ENCODE measurements at places on chromosomes 13 and 19.

GRCh38 chr19:50328224-50328872 lies 829 bp downstream of the KCNC3 start:
- no peak for DNase-seq

DNA sequence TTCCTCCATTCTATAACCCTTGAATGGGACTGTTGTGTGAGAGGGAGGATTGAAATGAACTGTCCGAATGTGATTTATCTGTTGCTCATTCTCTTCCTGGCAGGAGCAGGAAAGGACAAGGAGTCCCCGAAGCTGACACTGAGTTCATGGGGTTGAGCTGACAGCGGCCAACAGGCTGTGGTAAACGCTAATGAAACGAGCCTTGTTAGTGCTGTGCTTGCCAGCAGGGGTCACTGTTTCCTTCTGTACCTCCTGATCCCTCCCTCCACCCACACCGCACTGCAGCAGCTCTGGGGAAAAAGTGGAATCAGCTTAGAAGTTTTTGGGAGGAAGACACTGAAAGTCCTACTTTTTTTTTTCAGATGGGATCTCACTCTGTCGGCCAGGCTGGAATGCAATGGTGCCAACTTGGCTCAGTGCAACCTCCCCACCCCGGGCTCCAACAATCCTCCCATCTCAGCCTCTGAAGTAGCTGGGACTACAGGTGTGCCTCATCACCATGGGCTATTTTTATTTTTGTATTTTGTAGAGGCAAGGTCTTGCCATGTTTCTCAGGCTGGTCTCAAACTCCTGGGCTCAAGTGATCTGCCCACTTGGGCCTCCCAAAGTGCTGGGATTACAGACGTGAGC lies 6.7 kb upstream of the ZNF761 start:
- peak; percentile 26 for DNase-seq

DNA sequence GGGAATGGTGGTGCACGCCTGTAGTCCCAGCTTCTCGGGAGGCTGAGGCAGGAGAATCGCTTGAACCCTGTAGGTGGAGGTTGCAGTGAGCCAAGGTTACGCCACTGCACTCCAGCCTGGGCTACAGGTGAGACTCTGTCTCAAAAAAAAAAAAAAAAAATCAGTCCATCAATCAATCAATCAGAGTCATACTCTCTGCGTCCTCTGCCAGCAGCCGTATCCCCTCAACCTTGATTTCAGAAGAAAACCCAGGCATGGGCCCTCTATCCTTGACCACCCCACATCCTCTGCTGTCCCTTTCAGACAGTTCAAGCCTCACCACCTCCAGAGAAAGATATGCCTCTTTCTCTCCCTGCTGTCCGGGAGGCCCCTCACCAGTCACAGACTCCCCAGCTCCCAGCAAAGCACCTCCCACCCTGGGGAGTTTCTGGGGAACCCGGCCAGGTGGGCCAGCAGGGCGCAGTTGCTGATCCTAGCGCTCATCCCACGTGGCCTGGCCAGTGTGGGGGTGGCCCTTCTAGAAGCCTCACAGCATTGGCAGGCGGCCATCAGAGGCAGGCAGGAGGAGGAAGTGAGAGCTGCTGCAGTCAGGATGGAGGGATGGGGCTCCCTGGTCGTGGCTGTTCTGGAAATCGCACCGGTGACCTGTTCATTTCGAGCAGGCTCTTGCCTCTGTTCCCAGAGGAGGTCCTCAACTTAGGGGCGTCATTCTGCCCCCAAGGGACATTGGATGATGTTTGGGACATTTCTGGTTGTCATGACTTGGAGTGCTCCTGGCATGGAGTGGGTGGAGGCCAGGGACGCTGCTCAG lies 10.2 kb upstream of the JSRP1 start:
- no peak for DNase-seq

DNA sequence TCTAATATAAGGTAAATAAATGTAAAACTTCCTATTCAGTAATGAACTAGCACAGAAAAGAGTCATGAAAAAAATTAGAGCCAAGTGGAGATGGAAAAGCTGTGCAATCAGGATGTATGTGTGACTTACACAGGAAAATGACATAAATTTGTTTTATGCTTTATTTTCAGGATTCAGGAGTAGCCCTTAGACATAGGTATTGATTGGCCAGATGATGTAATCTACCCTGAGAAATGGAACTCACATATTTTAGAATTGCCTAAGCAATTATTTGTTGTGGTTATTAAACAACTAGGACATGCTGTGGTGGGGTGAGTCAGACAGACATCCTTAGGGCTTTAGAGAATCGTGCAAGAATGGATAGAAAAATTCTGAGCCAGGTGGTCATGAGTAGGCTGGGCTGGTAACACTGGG lies 110.6 kb downstream of the PCDH9 start:
- no peak for DNase-seq

GRCh38 chr19:47494729-47495128 lies 10.7 kb upstream of the KPTN start:
- DNase-seq = no peak

DNA sequence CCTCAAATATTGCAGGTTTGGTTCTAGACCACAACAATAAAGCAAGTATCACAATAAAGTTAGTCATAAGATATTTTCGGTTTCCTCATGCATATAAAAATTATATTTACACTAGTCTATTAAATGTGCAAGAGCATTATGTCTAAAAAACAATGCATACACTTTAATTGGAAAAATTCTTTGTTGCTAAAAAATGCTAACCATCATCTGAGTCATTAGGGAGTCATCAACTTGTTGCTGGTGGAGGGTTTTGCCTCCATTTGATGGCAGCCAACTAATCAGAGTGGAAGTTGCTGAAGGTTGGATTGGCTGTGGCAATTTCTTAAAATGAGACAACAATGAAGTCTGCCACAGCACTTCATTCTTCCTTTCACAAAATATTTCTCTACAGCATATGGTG lies 422.3 kb upstream of the GPC6 start:
- no peak for DNase-seq

DNA sequence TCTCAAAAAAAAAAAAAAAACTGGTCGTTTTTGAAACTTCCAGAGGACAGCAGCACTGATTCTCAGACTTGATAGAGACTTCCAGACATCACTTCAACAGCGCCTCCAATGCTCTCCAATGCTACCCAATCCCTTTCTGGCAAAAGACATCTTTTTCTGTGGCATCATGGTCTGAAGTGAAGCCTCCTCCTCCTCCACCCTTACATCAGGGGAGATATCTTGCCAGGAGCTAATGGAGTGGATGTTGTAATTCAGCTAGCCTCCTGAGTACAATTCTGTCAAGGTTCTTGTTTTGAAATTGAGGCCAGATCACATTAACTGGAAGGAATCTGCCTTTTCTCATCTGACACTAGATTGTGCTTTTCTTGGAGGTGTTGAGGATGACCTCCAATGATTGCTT lies 24.2 kb downstream of the FXYD5 start:
- DNase-seq = no peak

GRCh38 chr13:76533251-76533650 lies 353.0 kb downstream of the KCTD12 start:
- DNase-seq = no peak

DNA sequence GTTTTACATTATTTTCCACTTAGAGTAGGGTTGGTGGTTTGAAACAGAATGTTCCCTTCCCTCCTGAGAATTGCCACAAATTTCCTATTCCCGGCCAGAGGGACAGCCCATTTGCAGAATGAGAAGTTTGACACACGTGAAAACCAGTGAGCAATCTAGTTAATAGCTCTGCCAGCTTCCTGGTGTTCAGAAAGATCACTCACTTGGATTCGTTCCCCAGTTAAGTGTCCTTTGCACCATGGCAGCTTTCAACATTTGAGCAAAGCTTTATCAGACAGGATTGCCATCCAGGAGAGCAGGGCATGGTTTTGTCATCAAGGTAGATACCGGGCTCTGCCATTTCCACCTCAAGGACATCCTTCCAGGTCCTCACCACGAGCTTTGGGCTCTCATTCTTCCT lies 28.2 kb downstream of the RASL11A start:
- no peak for DNase-seq

DNA sequence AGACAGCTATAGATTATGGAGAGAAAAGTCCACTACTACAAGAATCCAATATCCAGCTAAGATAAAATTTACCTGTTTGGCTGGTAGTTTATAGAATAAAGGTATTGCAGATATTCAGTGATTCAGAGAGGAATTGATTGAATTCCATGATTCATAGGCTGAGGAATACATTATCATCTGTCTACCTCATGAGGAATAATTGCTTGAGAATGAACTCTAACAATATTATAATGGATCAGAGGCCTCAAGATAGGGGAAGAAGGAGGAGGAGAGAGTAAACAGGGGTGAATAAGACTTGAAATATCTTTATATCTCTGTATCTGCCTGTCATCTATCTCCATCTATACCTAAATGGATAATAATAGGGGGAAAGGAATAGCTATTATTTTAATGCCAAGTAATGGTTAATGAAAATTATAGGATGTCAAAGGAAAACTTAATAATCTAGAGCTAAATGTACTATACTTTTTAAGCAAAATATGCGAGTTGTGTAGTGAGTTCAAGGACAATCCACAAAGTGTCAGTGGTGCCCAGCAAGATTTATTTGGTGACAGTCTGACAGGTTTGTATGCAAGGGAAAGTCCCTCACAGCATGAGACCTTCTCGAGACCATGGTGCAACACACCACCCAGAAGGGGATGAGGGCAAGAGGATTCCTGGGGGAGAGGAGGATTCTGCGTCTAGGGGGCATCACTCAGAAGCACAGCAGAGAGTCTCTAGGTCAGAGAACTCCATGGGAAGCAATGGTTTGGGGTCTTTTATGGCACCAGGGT lies 224.5 kb downstream of the GPC5 start:
- no peak for DNase-seq

- no peak for DNase-seq
Measured at GRCh38 chr19:54470991-54471782, 1.9 kb downstream of the CDC42EP5 start.

DNA sequence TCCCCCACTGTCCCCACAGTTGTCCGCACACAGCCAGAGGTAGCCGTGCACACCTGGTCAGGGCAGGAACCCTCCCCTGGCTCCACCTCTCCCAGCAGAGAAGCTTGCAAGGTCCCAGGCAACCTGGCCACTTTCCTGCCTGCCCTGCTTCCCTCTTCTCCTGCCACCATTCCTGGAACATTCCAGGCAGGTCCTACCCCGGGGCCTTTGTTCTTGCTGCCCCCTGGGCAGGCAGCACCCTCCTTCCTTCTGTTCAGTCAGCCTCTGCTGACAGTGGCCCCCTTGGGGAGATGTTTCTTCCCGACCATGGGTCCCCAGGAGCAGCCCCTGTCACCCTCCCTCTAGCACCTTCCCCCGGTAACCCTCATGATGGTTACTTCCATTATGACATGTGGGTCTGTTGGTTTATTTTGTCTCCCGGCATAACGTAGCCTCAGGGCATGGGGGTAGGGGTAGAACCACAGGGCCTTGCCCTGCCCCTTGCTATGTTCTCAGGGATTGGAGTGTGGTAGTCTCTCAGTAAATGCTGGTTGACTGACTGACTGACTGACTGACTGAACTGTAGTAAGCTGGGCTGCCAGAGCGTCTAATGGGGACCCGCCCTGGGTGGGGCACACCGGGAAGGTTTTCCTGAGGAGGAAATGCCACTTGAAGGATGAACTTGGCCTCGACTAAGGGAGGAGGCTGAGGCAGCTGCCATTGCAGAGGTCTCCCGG lies 10.8 kb downstream of the PAK4 start:
- no peak for DNase-seq

DNA sequence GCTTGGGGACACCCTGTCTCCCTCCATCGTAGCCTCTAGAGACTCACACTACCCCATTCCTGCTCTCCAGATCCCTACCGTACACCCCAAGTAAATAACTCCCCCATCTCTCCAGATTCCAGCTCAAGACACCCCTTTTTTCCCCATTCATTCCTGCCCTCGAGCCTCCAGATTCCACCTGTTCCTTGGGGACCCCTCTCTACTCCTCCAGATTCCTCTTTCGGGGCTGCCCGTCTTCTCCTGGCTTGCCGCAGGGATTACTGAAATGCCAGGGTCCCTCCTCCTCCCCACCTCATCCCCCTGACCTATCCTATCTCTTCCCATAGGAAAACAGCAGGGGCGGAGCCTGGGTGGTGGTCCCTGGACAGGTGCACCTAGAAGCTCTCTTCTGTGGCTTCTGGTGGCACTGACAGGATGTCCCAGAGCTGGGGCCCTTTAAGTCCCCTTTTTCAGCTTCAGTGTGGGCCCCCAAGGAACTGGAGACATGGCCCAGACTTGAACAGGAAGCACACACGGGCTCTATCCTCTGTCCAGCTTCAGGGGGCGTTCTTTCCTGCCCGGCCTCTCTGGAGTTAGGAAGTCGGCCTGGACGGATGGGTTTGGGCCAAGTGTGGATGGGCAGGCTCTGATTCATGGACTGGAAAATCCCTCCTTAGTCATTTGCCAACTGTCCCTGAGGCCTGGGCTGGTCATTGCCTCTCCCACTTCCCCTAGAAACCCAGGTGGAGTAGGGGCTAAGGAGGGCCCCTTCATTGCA lies 1.2 kb downstream of the ZSWIM4 start:
- DNase-seq = no peak

- no peak for DNase-seq
Measured at GRCh38 chr13:106034201-106034600, 501.3 kb downstream of the EFNB2 start.

DNA sequence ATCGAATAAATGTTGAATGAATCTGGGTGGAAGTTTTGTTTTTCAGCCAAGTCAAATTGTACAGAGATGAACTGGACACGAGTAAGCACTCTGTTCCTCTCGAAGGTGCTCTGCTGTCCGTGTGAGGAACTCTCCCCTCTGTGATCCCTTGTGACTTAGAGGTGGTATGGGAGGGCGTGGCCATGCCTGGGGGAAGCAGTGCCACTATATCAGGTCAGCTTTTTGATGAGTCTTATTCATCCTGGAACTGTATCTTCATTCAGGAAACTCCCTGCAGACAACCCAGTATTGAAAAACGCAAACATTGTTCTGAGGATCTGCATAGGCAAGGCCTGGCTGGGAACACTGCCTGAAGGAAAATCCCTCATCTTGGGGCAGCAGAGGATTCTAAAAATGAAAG lies 45.7 kb upstream of the FLT1 start:
- no peak for DNase-seq

GRCh38 chr19:15517778-15518177 lies 9.5 kb downstream of the CYP4F22 start:
- no peak for DNase-seq

GRCh38 chr13:41854758-41855157 lies 106.2 kb downstream of the VWA8 start:
- no peak for DNase-seq

- no peak for DNase-seq
Measured at GRCh38 chr13:33228648-33229445, 56.7 kb downstream of the STARD13 start.

- no peak for DNase-seq
Measured at GRCh38 chr19:29677001-29677817, 11.9 kb downstream of the PLEKHF1 start.

GRCh38 chr19:31633014-31633413 lies 283.8 kb upstream of the TSHZ3 start:
- DNase-seq = no peak

- DNase-seq = no peak
Measured at GRCh38 chr13:56906909-56907308, 233.8 kb upstream of the PRR20A start.
